ENCODE measurements at places on chromosomes 2 and 18.

DNA sequence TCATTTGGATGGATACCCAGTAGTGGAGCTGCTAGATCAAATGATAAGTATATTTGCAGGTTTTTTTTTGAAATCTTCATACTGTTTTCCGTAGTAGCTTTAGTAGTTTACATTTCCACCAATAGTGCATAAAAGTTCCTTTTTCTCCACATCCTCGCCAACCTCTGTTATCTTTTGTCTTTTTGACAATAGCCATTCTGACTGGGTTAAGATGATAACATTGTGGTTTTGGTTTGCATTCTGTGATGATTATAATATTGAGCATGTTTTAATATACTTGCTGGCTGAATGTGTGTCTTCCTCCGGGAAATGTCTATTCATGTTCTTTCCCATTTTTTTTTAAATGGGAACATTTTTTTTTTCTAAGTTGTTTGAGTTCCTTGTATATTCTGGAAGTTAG, 260.0 kb downstream of the GULP1 start:
- no peak for DNase-seq

- no peak for DNase-seq
Measured at GRCh38 chr2:158890296-158890905, 78.0 kb upstream of the TANC1 start.

GRCh38 chr2:136116813-136117390, 1.0 kb downstream of the CXCR4 start:
- peak; percentile 92 for DNase-seq

GRCh38 chr2:3587021-3587420, 7.9 kb upstream of the COLEC11 start:
- no peak for DNase-seq

DNA sequence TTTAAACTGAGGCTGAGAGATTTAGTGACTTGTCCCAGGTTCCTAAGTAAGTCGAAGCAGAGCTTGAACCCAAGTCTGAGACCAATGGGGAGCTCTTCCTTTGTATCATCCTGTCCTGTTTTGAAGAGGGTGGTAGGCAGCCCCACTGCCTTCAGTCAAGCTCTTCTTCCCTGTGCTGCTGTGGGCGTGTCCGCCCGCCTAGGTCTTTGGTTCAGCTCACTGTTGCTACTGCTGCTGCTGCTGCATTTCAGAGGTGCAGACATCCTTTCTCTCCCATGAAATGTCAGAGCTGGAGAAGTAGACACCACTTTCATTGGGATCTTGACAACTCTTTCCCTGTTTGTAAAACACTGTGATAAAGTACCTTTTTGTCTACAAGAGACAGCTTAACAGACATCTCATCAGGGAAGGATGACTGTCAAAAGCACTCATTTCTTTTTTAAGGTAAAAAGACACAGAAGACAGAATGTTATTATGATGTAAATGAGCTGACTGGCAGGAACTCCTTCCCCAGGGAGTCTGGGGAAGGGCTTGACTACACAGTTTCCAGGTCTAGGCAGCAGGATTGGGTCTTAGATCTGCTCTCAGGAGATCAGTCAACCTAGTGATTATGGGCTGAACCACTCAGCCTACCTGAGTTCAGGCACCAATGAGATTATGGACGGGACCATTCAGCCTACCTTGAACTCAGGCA, 91.7 kb upstream of the TRIB2 start:
- DNase-seq = no peak

GRCh38 chr18:61400016-61400635, 66.9 kb downstream of the CDH20 start:
- DNase-seq = no peak

GRCh38 chr2:19457809-19458208, 99.4 kb upstream of the OSR1 start:
- DNase-seq = no peak

DNA sequence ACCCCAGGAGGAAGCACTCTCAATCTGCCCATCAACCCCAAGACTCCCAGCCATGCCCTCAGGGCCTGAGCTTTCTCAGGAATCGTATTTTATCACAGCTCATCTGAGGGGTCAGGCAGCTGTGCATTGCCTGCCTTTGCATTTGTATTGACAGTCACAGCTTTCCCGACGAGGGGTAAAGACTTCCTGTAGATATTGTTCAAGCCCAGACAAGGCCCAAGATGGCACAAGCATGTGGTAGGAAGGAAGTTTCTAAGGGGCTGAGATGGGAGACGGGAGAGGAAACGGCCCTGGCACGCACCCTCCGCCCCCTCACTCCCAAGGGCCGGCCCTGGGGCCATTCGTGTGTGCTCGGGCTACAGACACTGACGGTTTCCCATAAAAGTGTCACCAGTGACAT, 34.2 kb upstream of the PRLH start:
- no peak for DNase-seq

- no peak for DNase-seq
Measured at GRCh38 chr2:214801068-214801467, 8.4 kb downstream of the BARD1 start.

GRCh38 chr2:164700390-164700789, 79.1 kb upstream of the GRB14 start:
- no peak for DNase-seq

GRCh38 chr2:209321581-209321980, 102.3 kb upstream of the MAP2 start:
- no peak for DNase-seq

DNA sequence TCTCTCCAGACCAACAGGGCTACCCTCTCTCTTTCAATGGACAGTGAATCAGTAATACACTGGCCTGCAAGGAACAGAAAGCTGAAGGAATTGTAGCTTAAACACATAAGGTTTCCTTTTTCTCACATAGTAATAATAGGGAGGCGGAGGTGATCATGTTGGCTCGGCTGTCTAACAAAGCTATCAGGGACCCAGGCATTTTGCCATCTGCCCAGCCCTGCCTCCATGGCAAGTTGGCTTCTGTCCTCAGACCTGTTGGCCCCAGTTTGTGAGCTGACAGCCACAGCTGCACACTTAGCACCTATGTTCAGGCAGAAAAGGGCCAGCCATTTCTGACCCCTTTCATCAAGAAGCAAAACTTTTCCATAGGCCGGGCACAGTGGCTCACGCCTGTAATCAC, 2.0 kb upstream of the CHRNG start:
- DNase-seq = no peak

- no peak for DNase-seq
Measured at GRCh38 chr2:134247679-134248078, 6.2 kb upstream of the MGAT5 start.

DNA sequence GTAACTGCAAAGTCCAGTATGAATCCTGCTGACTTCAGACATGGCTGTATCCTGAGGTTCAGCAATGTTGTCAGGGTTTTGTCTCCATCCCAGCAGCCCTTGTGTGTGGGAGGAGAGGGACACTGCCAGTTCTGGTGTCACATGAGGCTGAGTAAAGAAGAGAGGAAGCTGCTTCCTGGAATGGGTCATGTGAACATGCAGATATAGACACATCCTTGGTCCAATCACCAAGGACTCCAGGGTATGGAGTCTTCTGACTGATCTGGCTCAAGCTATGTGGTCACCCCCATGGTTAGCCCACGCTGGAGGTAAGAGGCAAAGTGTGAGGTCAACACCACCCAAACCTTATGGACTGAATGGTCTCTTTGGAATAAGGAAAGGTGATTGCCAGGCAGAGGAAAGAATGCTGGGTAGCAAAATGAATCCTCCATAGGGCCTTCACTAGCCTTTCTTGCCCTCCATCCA, 134.4 kb upstream of the SLC1A4 start:
- no peak for DNase-seq

- DNase-seq = no peak
Measured at GRCh38 chr18:56851774-56852173, 200.6 kb downstream of the WDR7 start.

GRCh38 chr2:166106431-166107015, 21.3 kb downstream of the SCN1A start:
- DNase-seq = no peak

DNA sequence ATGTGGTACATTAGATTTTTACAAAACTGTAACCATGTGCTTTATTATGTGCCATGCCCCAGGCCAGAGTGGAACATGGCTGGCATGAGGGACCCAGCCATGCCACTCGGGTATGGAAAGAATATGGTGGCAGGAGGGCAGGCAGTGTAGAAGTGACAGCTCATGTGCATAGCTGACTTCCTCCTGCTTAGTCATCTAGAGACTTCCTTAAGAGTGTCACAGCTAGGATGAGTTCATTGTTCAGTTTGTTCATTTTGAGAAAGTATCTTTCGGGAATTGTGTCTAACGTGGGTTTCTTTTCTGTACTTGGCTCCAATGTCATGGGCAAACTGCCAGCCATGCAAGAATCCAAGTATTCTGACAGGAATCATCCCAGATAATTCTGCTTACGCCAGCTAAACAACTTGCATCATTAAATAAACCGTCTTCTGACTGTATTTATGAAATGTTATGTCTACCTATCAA, 94.3 kb upstream of the ITGB6 start:
- DNase-seq = no peak

DNA sequence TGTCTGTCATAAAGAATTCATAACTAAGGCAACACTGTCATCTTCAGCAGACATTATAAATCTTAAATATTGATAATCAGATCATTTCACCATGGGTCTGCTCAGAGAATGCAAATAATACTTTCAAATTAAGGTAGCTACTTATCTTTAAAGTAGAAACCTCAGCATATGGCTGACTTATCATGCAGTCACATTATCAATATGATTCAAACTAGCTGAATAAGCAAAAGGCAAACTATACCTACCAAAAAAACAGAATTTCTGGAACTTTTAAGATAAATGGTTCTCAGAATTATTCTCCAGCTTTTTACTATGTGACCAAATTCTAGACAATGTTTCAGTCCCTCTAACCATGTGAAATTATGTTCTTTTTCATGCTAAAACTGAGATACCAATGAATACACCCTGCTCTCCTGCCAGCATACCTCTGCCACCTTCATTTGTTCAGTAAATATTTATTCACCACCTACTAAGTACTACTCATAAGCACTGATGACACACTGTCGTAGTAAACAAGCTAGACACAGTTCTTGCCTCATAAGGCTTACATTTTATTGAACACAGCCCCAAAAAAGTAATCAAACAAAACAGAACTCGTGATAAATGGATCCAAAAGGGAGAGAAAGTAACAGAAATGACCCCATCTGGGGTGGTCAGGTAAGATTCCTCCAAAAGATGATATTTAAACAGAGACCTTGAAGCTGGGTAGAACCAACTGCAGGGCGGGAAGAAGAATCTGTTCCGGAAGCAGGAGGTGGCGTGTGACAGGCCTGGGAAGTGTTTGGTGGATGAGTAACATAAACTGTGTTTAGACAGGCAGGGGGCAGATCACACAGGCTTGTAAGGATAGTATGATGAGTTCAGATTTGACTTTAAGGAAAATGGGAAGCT, 17.7 kb downstream of the SPIRE1 start:
- DNase-seq = no peak

DNA sequence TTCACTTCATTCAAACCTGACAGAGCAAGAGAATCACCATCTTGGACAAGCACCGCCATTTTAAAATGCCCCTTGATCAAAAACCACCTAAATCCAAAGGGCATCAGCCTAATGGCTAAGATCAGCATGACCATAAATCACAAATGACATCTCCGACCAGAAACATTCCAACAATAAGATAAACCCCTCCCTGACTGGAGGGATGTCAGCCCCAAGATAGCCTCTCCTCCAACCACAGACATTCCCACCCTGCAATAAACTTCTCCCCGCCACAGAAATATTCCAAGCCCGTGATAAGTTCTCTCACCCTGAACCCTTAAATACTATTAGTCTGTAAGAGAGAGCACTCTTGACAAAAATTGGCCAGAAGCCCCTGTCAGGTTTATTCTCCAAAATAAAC, 21.6 kb upstream of the LYPD1 start:
- no peak for DNase-seq

DNA sequence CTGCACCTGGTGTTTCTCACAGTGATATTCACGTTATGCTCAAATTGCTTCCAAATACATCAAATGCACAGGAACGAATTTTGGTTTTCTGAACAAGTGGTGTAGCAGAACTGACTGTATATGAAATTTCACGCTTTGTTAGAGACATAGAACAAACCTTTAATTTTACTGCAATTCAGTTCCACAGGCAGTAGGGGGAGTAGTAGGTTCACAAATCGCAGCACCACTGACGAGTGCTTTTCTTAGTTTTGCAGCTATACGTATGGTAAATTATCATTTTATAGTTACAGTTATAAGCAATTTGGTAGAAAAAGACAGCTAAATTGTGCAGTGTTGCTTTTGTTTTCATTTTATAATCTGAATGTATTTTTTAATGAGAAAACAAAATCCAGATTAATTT, 113.3 kb downstream of the KIAA1328 start:
- peak; percentile 29 for DNase-seq

DNA sequence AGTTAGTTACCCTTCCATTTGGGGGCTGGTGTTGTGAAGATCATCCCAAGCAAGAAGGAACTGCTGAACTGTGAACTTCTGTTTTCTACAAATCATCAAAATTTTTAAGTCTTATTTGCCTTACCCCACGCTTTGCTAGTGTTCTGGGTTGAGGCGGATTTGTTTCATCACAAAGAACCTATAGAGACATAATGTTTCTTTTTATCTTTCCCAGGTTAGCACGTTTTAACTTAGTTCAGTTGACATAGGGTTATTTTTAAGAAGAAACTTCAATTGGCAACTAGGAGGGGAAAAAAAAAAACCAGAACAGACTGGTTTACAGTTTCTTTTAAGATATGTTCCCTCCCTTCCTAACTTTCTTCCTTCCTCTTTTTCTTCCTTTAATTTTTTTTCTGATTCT, 31.1 kb upstream of the CERS6 start:
- no peak for DNase-seq

- no peak for DNase-seq
Measured at GRCh38 chr2:128291844-128292598, 26.6 kb downstream of the HS6ST1 start.

GRCh38 chr2:208224802-208225201, 30.1 kb downstream of the IDH1 start:
- no peak for DNase-seq

- DNase-seq = peak; percentile 84
Measured at GRCh38 chr2:100416935-100417710, at the start of gene CHST10. TSS of gene CHST10 (minus strand) at chr2:100417668. CDS start at chr2:100406675, 10,993 bp downstream.

DNA sequence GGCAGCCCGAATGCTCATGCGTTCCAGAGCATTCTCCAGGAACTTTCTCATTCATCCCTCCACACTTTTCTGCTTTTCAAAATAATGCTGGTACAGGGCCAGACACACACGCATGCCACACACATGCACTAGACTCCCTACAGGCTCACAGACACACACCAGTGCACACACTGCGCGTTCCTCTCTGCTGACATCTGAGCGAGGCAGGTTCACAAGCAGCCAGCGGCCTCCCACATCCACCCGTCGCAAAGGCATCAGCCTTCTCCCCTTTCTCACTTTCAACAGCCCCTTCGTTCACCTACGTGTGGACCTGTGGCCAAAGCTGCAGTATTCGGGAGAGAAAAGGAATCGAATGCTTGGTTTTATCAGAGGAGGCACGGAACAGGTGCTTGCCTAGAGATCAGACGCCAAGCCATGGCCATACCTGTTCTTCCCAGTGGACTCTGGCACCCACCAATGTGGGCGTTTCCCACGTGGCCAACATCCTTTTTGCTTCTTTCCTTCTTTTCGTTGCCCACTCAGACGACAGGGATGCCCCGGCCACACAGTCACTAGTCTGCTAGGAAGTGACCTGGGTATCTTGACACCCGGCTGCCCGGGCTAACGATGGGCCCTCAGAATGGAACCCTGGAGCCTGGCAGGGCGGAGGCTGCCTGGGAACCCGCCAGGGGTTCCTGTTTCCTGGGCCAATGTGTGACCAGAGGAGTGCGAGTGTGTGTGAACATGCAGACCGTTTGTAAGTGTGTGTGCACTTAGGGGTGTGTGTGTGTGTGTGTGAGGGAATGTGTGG, 85.8 kb upstream of the ID2 start:
- no peak for DNase-seq
